Smooth muscle cell of trachea (primary cell): ENCODE measurements at places on chromosomes 12 and 14. TPM values are rescaled to one million over a fixed set of nuclear protein-coding genes. Genes with fewer than 3 reads are reported as not detected.

SALL2 gene
- 4.2 and 6.0 TPM in 2 replicates for total RNA-seq

TAS2R7 gene
- total RNA-seq = not detected in 2 replicates

KLHL33 gene
- 0.17 and 0.29 TPM in 2 replicates for total RNA-seq

IGF1 gene
- total RNA-seq = under 0.01 and 0.83 TPM in 2 replicates

SRRM4 gene
- under 0.01 TPM in 1 of 2 replicates, not detected in the other for total RNA-seq

OR4Q3 gene
- total RNA-seq = not detected in 2 replicates

HHIPL1 gene
- 9.3 and 20.7 TPM in 2 replicates for total RNA-seq

IFNG gene
- total RNA-seq = not detected in 2 replicates

CD27 gene
- total RNA-seq = 0.17 TPM in 1 of 2 replicates, not detected in the other

NANOG gene
- total RNA-seq = under 0.01 TPM in 2 replicates

ABCC9 gene
- total RNA-seq = 8.7 and 12.6 TPM in 2 replicates

IGFBP6 gene
- total RNA-seq = 1,261 and 1,775 TPM in 2 replicates

PLEKHD1 gene
- total RNA-seq = under 0.01 TPM in 2 replicates

STAB2 gene
- total RNA-seq = not detected in 2 replicates

AMDHD1 gene
- total RNA-seq = 0.29 and 0.33 TPM in 2 replicates

CD4 gene
- 0.15 and 2.2 TPM in 2 replicates for total RNA-seq

SLC41A2 gene
- 22.1 and 26.6 TPM in 2 replicates for total RNA-seq

LALBA gene
- not detected in 2 replicates for total RNA-seq

HOXC10 gene
- not detected in 2 replicates for total RNA-seq

FGD4 gene
- total RNA-seq = 13.1 and 19.2 TPM in 2 replicates

FAM186B gene
- 0.29 and 0.99 TPM in 2 replicates for total RNA-seq

B4GALNT1 gene
- 0.58 and 1.3 TPM in 2 replicates for total RNA-seq

ANO2 gene
- total RNA-seq = 0.44 TPM in 1 of 2 replicates, not detected in the other

GPATCH2L gene
- 48.5 and 60.4 TPM in 2 replicates for total RNA-seq

NFATC4 gene
- total RNA-seq = 108 and 149 TPM in 2 replicates

DBX2 gene
- not detected in 2 replicates for total RNA-seq

TMEM132C gene
- total RNA-seq = not detected in 2 replicates

STON2 gene
- 25.2 and 46.1 TPM in 2 replicates for total RNA-seq

FGF6 gene
- total RNA-seq = not detected in 2 replicates

KRT85 gene
- not detected in 2 replicates for total RNA-seq

PTPN6 gene
- under 0.01 TPM in 1 of 2 replicates, not detected in the other for total RNA-seq

ST8SIA1 gene
- total RNA-seq = 9.9 and 11.9 TPM in 2 replicates

BCL2L14 gene
- not detected in 2 replicates for total RNA-seq

AP5M1 gene
- 23.7 and 31.4 TPM in 2 replicates for total RNA-seq

KLRD1 gene
- 0.15 and 0.66 TPM in 2 replicates for total RNA-seq

CRACR2A gene
- total RNA-seq = 13.1 and 15.0 TPM in 2 replicates

CMA1 gene
- not detected in 2 replicates for total RNA-seq

KRT2 gene
- not detected in 2 replicates for total RNA-seq

ART4 gene
- 0.44 TPM in 1 of 2 replicates, not detected in the other for total RNA-seq

LBHD2 gene
- total RNA-seq = not detected in 2 replicates

RFLNA gene
- not detected in 2 replicates for total RNA-seq

CEBPE gene
- not detected in 2 replicates for total RNA-seq

MYO1H gene
- not detected in 2 replicates for total RNA-seq

ENDOU gene
- total RNA-seq = 0.17 and 0.29 TPM in 2 replicates

FOXN4 gene
- not detected in 2 replicates for total RNA-seq

KCNMB4 gene
- 0.17 and 0.44 TPM in 2 replicates for total RNA-seq

SEL1L gene
- total RNA-seq = 106 and 114 TPM in 2 replicates

TAS2R43 gene
- total RNA-seq = 0.33 and 2.3 TPM in 2 replicates

KLRF2 gene
- not detected in 2 replicates for total RNA-seq

C12orf60 gene
- total RNA-seq = 0.99 and 1.3 TPM in 2 replicates

ACTN1 gene
- total RNA-seq = 225 and 373 TPM in 2 replicates

GNG2 gene
- 19.5 and 30.0 TPM in 2 replicates for total RNA-seq

OR11H7 gene
- not detected in 2 replicates for total RNA-seq

CLEC2A gene
- total RNA-seq = not detected in 2 replicates

CELA1 gene
- total RNA-seq = not detected in 2 replicates

DCN gene
- total RNA-seq = 863 and 1,986 TPM in 2 replicates
